ENCODE measurements at places on chromosomes 13 and 19.

GRCh38 chr13:23322353-23323336, 110.9 kb downstream of the SACS start:
- DNase-seq: no peak

DNA sequence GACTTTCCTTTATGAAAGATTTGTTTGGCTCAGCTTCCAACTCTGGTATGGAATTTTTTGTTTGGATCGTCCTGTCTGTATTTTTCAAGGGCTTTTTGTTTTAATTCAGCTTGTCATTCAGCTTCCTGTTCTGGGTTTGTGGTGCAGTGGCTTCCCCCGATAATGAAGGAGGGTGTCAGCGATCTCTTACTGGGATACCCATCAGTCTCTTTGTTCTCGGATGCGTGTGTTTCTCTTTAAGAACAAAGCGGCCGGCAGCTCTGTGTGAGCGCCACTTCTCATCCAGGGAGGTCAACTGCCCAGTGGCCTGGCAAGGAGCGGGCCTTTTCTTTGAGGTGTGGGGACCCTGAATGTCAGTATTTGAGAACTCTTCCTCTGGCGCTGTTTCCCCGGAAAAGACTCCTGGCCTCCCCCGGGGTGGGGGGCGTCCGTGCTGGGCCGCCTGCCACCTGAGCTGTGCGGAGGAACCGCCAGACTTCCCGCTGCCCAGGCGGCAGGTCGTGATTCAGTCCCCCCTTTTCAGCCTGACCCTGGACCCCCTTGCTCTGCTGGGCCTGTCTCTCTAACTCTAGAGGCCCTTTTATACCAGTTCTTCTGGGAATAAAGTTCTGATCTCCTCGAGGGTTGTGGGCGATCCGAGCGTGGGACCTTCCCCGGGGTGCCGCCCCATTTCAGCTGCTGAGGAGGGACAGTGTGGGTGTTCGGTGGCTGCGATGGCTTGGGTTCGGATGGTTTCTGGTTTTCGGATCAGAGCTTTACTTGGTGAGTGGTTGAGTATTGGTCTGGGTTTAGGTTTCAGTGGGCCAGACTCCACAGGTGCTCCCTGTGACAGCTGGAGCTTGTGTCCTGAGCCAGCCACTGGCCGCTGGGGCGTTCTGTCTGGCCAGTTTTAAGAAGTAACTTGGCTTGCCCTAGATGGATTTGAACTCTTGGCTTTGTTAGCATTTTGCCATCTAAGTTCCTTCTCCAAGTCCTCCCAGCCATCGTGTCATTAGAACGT, 3.4 kb downstream of the SF3A2 start:
- no peak for DNase-seq

GRCh38 chr19:50362656-50363424, 2.6 kb downstream of the NAPSA start:
- DNase-seq: no peak

- DNase-seq: no peak
Observed at GRCh38 chr19:1601613-1602064, 3.6 kb downstream of the UQCR11 start.

GRCh38 chr19:51887522-51888498, at the start of gene ZNF577:
Gene ZNF577, minus strand, starts transcription at chr19:51887951. Its CDS starts 7,569 bp downstream, at chr19:51880382.
- peak; percentile 72 for DNase-seq

GRCh38 chr19:14818588-14818987, 16.4 kb downstream of the OR7A5 start:
- DNase-seq: no peak

Data from C1 segment of cervical spinal cord (tissue), 14 donors.